ENCODE measurements at places on chromosomes 11 and 22. TPM values are rescaled to one million over a fixed set of nuclear protein-coding genes. Genes with fewer than 3 reads are reported as not detected.

DNA sequence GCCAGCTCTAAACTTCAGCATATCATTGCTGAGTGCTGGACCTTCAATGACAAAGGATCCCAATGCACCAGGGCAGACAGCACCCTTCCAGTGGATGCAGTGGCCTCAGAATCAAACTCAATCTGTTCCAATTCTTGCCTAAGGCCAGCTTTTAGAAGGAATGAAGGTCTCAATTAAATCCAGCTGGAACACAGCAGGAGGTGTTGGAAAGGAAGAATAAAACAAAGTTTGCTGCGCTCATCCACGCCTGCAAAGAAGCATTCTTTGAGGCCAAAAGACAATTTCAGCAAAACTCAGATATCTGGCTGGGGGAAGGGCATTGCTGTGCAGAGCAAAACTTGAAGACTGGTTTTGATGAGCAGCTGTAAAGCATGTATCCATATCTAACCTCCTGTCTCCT lies 120.7 kb downstream of the CCDC81 start:
- DNase-seq, result peak; percentile 56

GRCh38 chr11:62491571-62492329 lies 54.9 kb downstream of the AHNAK start:
- DNase-seq, result no peak

DNA sequence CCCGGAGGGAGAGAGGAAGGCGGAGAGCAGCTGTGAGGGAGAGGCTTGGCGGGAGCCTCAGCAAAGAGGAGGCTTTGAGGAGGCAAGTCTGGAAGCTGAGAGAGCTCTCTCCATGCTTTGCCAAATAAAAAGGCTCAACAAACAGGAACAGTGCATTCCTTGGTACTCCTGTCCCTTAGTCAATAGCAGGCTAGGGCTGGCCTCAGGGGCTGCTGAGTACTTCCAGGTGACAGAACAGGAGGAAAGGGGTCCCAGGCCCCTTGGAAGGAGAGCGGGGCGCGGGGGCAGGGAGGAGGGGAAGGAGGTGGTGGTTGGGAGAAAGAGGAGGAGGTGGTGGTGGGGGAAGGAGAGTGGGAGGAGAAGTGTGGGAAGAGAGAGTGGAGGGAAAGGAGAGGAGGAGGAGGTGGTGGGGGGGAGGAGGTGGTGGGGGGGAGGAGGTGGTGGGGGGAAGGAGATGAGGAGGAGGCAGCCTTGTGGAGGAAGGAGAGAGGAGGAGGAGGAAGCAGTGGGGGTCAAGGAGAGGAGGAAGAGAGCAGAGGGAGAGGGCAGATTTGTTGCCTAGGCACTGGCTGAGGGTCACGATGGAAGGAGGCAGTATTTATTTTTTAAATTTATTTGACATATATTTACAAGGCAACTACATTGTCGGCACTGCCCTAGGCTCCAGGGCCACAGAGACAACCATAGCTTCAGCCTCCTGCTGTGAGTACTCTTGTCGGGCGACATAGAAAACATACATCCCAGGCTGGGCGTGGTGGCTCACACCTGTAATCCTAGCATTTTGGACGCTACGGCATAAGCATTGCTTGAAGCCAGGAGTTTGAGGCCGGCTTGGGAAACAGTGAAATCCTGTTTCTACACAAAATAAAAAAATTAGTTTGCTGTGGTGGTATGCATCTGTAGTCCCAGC lies 74.2 kb upstream of the ZBED5 start:
- no peak for DNase-seq

GRCh38 chr11:130180491-130180890 lies 20.9 kb downstream of the ST14 start:
- DNase-seq, result no peak

DNA sequence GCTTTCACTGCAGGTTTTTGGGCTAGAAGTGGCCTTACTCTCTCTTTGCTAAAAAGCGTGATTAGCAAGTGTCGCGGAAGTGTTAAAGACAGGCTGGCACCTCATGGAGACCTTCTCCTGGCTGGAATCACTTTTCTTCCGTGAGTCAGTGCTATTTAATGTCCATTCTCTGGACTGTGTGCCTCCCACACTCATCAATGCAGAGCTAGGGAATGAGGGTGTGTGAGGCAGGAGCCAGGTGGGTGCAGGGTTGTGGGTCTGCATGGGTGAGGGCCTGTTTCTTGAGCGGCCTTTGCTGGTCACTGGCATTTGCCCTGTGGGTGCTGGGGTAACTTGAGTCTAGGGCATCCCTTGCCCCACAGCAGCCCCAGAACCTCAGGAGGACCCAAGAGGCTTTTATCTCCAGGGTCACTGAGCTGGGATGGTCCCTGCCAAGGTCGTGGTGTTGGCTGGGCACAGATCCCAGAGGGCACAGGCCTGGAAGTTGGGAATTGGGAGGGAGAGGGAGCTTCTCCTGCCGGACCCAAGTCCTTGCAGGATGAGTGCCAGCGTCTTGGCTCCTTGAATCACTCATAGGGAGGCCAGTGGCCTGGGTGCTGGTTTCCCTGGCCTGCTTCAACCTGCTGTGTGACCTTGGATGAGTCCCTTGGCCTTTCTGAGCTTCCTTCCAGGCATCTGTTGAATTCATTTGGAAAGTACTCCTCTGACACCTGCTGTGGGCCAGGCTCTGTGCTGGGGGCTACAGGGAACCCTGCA lies 30.0 kb downstream of the KIAA1671 start:
- DNase-seq, result no peak

- no peak for DNase-seq
These were observed 91.5 kb downstream of the YAP1 start for GRCh38 chr11:102201776-102202175.

DNA sequence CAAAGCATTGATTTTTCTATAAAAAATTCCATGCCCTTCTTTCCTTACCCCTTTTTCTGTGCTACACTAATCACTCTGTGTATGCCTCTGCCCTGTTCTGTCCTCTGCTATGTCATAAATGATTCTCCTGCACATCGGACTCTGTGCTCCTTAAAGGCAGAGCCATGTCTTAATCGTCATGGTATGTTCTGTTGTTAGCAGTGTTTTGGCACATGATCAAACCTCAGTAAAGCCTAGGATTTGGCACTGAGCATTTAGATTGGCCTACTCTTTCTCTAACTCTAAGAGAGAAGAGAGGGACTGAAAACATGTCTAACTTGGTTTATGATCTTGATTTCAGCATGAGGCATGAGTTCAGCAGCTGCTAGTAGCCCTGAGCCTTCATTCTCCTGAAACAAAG lies 266.9 kb downstream of the AASDHPPT start:
- no peak for DNase-seq

DNA sequence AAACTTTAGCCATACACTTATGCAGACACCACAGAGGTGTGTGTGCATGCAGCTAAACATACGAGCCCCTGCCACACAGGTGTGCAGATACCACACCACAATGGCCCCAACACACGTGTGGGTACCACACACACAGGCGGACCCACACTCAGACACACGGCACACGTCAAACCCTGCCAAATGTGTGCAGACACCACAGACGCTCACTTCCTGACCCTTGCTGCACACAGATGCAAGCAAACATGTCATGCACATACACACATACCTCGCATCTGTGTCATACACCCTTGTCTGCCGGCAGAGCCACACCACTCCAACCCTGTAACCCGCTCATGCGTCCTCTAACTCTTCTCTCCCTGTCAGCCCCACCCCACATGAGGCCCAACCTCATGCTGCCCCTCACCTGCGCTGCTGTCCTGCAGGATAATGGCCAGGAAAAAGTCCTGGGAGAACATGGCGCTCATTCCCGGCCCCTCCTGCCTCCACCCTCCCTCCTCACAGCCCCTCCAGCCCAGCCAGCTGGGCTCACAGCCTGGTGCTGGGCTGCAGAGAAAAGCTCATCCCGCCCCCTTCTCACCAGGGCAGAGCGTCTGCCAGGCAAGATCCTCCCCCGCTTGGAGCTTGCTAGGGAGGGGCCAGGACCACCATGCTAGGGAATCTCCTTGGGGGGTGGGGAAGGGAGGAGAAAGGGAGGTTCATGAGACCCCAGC lies 14.2 kb downstream of the SMPD1 start:
- no peak for DNase-seq

Gene FREY1
- 3.8 TPM for total RNA-seq

GRCh38 chr22:36649066-36649465 lies 54.5 kb downstream of the CACNG2 start:
- DNase-seq, result no peak

GRCh38 chr22:38923463-38924346 lies 33.7 kb upstream of the APOBEC3A start:
- peak; percentile 93 for DNase-seq

DNA sequence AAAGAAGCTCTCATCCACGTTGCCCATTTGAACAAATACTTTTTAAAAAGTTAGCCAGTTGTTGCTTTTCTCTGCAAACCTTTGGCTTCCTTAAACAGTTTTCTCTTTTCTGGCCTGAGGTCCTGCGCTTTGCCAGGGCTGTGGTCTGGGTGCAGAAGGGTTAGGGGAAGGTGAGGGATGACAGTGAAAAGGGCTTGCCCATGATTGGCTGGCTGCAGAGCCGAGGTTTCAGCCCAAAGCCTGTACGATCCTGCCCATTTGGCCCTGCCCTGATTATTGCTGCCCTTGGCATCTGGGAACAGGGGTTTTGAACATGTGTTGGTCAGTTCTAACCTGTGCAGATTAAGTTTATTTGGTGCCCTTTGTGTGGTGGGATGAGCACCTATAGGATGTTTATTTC lies 1.5 kb downstream of the INCENP start:
- DNase-seq, result no peak

Gene PRSS23
- total RNA-seq, result 12.1 TPM

Gene POU2AF3
- 0.77 TPM for total RNA-seq

GRCh38 chr22:36588285-36588684 lies 59.3 kb upstream of the EIF3D start:
- no peak for DNase-seq

GRCh38 chr11:128825050-128825784 lies 41.9 kb downstream of the KCNJ1 start:
- DNase-seq, result no peak

GRCh38 chr22:23179381-23180299 lies 669 bp upstream of the BCR start:
- peak; percentile 47 for DNase-seq

- DNase-seq, result no peak
These were observed 51.8 kb downstream of the ALX4 start for GRCh38 chr11:44258190-44258489.

DNA sequence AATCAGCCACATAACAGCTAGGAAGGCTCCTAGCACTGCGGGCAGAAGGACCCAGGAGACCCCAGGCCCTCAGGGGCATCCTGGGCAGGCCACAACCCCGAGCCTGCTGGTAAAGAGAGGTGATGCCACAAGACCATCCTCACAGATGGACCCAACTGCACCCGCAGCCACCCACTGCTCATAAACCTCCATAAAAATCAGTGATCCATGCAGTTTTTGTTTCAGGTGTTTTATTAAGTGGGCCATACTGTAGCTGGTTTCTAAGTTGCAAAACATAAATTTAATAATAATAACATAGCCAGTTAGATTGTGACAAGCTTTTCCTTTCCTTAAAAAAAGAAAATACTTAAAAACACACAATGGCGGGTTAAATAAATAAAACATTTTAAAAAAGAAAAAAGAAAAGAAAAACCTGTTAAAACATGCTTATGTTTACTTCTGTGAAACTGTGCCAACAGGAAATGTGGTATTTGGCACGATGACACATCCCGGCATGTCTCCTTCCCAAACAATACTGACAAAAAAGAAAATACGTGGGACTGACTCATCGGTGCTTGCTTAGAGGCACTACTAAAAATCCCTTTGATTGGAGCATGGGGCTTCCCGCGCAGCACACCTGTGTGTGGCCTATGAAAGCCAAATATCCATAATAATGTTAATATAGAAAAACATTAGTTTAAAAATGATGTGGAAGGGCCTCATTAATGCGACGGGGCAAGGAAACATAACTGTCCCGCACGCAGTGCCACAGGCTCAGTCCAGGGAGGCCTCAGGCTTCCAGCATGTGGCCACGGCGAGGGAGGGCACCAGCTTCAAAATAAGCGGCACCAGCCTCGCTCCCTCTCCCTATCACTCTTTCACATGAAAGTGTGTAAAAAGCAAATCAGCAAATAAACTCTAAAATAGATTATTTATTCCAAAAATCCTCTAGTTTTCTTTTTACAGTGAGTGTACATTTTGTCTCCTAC lies 47.5 kb upstream of the SCUBE2 start:
- DNase-seq, result peak; percentile 78

- no peak for DNase-seq
These were observed 92.2 kb downstream of the BUD13 start for GRCh38 chr11:116680349-116681125.

GRCh38 chr11:131218542-131218941 lies 151.9 kb upstream of the NTM start:
- no peak for DNase-seq

DNA sequence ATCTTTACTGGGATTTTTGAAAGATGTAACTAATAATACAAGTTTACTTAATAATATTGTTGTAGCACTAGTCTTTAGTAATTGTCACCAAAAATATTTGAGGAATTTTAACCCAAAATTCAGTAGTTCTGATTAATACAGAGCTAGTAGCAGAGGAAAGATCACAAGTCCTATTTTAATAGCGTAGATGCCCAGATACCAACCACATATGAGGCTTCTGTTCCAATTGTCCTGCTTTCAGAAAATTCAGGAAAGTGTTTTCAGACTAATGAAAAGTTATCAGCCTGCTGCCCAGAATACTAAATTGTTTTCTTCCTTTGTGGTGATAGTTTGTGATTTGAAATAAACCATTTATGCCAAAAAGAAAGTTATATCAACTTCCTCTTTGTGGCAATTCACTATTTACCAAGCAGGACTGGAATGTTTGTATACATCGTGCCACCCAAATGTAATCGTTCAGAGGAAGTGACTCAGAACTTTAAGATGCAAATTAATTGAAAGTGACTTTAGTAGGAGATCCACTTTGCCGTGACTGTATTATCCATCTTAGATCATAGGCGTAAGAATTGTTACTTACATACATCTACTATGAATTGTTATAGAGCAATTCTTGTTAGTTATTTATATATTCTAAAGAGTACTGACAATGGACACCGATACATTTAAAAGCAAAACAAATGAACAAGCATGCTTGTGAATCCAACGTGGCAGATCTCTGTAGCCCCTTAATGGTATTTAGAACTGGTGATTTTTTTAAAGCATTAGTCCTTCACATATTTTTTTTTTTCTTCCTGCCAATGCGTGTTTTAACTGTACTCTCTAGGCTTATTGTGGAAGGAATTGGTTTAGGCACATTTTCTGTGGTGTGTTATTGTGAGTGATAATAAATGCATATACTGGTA lies 231.0 kb downstream of the DDX10 start:
- peak; percentile 95 for DNase-seq

DNA sequence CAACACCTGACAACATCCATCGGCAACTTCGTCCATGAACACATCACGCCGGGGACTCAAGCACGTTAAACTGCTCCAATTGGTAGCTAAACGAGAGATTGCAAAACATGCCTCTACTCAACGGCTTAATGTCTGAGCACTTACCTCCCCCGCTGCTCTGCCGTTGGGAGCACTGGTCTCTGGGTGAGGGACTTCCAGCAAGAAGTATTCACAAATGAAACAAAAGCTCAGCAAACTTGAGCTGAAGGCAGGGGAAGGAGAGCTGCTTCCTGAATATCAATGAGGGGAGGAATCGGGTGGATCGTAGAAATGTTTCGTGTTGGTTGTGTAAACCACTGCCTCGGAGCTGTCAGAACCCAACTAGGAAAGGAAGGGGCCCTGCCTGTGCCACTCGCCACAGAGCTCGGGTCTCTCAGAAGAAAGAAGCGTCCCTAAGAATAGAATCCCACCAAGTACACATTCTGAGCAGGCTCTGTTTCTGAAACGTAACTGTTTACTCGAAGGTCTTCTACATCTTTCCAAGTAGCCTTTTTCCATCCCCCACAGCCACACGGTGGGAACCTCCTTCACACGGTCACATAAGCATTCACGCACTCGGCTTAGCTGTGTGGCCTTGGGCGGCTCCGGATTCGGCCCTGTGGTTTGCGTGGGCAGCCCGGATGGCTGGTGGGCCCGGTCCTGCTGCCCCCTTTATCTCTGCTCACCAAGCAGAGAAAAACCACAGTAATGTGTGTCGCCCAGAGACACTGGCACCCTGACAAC lies at the start of gene MLC1:
Gene MLC1, minus strand, starts transcription at position 216 of the 762 bp plus-strand sequence. CDS start 524 bp downstream, outside the sequence.
- peak; percentile 80 for DNase-seq

Data from A673 (cell line).